ENCODE measurements at places on chromosomes 6 and 20. TPM values are rescaled to one million over a fixed set of nuclear protein-coding genes. Genes with fewer than 3 reads are reported as not detected.

Gene C4B
- total RNA-seq = 1.1 TPM

Gene MYLK4
- total RNA-seq = 0.75 TPM

Gene RFX6
- 1.5 TPM for total RNA-seq

Gene AIF1
- 2.7 TPM for total RNA-seq

Gene SGK2
- 6.6 TPM for total RNA-seq

Gene SNAP25
- not detected for total RNA-seq

Gene MRPS26
- 95.0 TPM for total RNA-seq

Gene WFDC9
- not detected for total RNA-seq

Gene TRIM10
- total RNA-seq = 1.4 TPM

Gene GHRH
- not detected for total RNA-seq

Gene SH3BGRL2
- 102 TPM for total RNA-seq

Gene ARG1
- total RNA-seq = not detected

Gene PEX7
- 6.1 TPM for total RNA-seq

Gene NKX2-4
- total RNA-seq = not detected

Gene FNDC11
- total RNA-seq = not detected

Gene LYRM2
- total RNA-seq = 40.9 TPM

Gene TREML2
- not detected for total RNA-seq

Gene AKAP12
- total RNA-seq = 0.93 TPM

Gene BPI
- not detected for total RNA-seq

Gene COL9A3
- total RNA-seq = 7.9 TPM

Gene MAFB
- total RNA-seq = 0.88 TPM

Gene TMC2
- not detected for total RNA-seq

Gene WFDC2
- total RNA-seq = 14.3 TPM

Gene TAGAP
- total RNA-seq = not detected

Gene PSORS1C2
- total RNA-seq = not detected

Gene NT5DC1
- total RNA-seq = 54.3 TPM

Gene DEFB132
- total RNA-seq = not detected

Gene BRD2
- total RNA-seq = 200 TPM

Gene EYA2
- total RNA-seq = 0.30 TPM

Gene NKAIN2
- total RNA-seq = not detected

Gene TMEM217
- total RNA-seq = 1.6 TPM

Gene FGD2
- not detected for total RNA-seq

Gene PLN
- total RNA-seq = not detected

Gene UNC5CL
- 4.5 TPM for total RNA-seq

Gene SYCP2
- total RNA-seq = 68.7 TPM

Gene FLRT3
- 107 TPM for total RNA-seq

Gene PAX1
- total RNA-seq = not detected

Gene TFAP2A
- 8.7 TPM for total RNA-seq

Gene C6orf15
- total RNA-seq = not detected

Gene CDYL
- total RNA-seq = 41.6 TPM

Gene RTN4IP1
- total RNA-seq = 11.2 TPM
